ELF-1 (cell line): ENCODE measurements at places on chromosomes 6 and 20.

GRCh38 chr20:38874460-38875174, 51.6 kb upstream of the FAM83D start:
- no peak for DNase-seq

DNA sequence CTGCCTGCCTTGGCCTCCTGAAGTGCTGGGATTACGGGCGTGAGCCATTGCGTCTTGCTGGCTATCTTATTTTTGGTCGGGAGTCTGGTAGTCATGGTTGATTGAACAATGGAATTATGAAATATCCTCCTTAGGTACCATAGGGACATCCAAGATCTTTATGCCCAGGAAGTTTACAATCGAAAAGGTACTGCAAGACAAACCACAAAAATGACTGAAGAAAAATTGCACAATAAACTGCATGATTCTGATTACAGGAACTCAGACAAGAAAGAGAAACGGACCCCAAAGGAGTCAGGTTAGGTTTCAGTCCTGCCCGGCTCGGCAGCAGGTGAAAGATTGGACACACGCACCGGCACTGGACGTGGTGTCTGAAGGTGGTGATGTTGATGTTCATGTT, 5.3 kb downstream of the SLC26A8 start:
- DNase-seq = no peak

GRCh38 chr6:157527471-157527907, 146.5 kb downstream of the ZDHHC14 start:
- no peak for DNase-seq

- no peak for DNase-seq
Observed at GRCh38 chr6:114449659-114450058, 106.8 kb upstream of the HS3ST5 start.

DNA sequence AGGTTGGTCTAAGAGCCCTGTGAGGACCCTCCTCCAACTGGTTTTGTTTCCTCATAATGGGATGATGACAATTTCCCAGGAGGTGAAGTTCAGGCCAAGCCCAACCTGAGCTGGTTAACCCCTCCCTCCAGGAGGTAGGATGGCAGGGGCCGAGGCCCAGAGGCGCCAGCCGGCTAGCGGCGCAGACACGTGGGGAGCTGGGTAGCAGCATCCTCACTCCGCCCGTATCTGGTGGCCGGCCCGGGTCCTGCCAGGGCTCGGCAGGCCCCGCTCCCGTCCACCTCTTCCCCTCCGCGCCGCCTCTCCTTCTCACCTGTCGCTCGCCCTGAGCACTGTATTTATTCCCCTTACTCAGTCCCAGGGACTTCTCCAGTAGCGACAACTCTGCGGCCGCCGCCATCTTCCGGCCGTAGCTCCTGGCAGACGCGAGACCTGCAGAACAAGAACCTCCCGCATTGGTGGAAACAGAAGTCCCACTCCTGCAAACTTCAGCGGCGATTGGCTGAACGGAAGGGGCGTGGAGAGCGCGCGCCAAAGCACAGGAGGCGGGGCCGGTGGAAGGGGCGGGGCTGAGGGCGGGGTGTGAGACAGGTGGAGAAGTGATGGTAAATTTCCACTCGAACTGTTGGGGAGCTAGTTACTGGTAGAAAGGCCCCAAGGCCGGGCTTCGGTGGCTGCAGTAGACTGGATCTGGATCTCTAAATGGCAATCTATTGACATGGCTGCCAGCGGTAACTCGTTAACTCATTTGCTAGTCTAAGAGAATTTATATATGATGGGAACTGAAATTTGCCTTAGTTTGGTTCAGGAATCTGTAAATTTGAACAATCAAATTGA, at the start of gene EEF1E1:
TSS of gene EEF1E1 (minus strand) at position 427 of the 837 bp plus-strand sequence. CDS start at position 400, 27 bp downstream.
- DNase-seq = peak; percentile 95

DNA sequence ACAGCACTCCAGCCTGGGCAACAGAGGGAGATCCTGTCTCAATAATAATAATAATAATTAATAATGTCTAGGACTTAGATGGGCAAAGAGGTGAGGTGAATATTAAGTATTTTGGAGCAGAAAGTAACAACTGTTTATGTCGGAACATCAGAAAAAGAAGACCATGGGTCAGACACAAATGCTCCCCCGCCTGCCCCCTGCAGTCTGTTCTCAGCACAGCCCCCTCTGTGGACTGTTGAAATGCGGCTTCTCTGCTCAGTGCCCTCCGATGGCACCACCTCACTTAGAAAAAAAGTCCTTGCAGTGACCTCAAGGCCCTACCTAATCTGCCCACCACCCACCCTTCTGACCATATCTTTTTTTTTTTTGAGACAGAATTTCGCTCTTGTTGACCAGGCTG, 5.2 kb upstream of the ETV7 start:
- no peak for DNase-seq

GRCh38 chr6:165456286-165456685, 146.9 kb upstream of the C6orf118 start:
- no peak for DNase-seq

DNA sequence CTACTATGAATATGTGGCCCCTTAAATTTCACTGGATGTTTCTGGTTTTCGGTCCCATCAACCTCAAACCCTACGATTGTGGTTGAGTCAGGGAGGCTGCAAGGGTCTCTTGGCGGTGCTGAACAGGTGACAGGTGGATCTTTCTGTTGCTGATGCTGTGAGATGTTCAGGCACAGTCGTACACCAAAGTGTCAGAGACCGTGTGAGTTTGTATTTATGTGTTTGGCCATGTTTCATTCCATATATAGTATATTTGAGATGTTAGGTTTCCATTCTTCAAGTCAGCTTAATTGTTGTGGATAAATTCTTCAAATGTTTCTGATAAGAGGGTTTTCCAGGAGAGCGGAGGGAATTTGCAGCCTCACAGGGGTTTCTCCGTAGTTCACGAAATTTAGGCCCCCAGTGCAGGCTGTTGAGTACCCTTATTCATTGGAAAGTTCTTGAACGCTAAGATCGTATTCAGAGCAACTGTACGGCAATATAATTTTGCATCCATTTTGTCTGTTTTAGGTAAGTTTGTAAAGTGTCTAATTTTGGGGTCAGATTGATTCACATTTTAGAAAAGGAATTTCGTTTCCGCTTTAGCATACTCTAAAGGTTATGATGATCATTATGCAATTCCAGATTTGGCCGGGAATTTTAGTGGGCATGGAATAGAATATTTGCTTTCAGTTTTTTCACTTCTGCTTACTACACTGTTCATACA, 1.2 kb downstream of the TAB2 start:
- DNase-seq = peak; percentile 20

DNA sequence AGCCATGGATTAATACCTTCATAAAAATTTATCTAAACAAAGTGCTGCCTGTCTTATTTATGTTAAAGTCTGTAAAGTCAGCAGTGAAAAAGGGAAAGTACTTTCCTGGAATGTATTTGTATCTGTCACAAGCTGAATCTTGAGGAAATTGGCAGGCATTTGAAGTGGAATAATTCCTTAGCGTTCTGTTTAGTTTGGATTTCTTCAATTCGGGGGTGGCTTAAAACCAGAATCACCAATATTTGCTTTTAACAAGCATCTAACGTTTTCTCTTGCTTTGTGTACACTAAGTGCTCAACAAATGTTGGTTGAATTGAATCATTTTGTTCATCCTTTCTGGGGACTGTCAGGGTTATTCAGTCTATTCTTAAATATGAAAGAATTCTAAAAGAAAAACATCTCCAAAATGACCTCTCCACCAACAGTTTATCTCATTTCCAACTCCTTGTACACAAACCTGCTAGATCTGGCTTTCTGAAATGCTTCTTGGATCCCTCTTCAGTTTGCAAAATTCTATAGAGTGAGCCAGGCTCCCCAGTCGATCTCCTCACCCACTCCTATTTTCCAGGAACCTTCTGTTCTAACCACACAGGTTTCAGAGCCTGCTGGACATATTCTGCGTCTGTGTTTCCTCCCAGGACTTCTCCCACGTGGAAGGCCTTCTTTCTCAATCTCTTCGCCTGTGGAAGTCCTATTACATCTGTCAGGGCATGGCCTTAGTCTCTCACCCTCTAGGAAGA, 2.0 kb upstream of the NPEPL1 start:
- DNase-seq = no peak

DNA sequence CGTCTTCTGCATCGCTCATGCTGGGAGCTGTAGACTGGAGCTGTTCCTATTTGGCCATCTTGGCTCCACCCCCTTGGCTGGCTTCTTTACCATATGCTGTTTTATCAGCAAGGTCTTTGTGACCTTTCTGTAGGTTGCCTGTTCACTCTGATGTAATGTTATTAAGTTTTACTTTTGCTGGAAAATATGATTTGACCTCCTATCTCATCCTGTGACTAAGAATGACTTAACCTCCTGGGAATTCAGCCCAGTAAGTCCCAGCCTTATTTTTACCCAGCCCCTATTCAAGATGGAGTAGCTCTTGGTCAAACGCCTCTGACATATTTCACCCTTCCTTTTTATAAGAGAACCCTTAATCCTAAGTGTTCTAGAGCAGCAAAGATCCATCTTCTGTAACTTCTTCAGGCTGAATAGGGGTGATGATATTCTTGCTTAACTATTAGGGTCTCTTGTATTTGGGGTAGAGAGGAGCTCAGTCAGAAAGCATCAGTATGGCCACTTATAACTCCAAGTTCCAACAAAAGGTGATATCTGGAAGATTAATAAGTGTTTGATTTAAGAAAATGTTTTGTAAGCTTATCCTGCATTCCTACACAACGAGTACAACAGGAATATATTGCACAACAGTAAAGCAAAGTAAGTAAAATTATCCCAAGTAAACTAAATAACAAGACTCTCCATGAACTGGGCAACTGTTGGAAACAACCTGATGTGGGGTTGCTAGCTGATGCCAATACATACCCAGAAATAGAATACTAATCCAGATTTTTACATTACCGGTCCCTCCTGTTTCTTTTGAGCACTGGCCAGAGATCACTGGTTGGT, 23.1 kb upstream of the HMGN3 start:
- DNase-seq = no peak

GRCh38 chr20:13009682-13010406, 1.1 kb downstream of the SPTLC3 start:
- no peak for DNase-seq

- DNase-seq = no peak
Observed at GRCh38 chr20:51439160-51439689, 103.3 kb downstream of the NFATC2 start.

GRCh38 chr6:109227646-109228045, 132.3 kb downstream of the CEP57L1 start:
- DNase-seq = no peak

- no peak for DNase-seq
Observed at GRCh38 chr6:129153257-129153656, 270.3 kb downstream of the LAMA2 start.

DNA sequence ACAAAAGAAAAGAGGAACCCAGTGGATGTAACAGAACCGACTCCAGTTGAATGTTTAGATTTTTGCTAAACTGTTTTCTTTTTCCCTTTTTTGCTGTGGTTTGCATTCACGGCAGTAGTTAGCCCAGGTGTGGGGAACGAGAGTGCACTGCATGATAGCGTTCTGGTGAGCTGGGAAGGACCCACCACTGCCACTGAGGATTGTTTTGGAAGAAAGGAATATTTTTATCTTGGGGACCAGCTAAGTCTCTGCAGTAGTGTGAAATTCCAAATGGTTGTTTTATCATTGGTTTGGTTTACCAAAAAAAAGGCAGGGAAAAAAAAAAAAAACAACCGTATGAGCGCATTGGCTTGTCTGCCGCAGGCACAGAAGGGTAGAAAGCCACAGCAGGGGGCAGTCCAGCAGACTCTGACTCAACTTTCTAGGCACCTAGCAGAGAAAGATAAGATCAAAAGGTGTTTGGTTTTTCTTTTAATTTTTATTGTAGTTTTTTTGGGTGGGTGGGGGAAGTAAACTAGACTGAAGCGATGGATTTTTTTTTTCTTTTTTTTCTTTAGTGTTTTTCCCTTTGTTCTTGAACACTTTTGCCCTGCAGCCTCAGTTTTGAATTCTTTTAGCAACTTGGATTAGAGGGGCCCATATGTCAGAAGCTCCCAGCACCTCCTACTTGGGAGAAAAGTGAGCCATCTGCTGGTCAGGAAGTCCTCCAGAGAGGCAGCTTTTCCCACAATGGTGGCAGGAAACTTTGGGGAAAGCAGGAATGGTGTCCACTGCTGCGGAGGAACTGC, 13.5 kb upstream of the RAB5IF start:
- DNase-seq = peak; percentile 85

DNA sequence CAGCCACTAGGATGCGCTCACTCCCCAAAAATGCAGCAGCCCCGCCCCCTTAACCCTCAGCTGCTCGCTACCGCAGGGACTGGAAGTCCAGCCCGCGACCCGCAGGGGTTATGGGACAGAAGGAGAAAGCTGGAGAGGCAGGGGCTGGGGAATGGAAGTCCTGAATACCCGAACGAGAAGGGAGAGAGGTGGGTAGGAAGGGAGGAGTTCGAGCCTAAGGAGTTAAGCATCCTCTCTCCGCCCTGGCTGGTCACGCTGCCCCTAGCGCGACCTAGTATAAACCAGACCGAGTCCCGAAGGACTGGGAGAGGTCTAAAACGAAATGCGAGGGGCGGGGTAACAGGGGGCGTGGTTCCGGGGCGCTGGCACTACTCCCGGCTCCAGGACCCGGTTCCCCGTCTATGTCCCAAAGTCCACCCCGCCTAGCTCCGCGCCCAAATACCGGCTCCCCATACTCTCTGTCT, 448 bp upstream of the DDAH2 start:
- DNase-seq = peak; percentile 95
